ENCODE measurements at places on chromosomes 6 and 20. TPM values are rescaled to one million over a fixed set of nuclear protein-coding genes. Genes with fewer than 3 reads are reported as not detected.
A peak's percentile ranks its signal among the peaks of the same experiment; 100 is the strongest.

DNA sequence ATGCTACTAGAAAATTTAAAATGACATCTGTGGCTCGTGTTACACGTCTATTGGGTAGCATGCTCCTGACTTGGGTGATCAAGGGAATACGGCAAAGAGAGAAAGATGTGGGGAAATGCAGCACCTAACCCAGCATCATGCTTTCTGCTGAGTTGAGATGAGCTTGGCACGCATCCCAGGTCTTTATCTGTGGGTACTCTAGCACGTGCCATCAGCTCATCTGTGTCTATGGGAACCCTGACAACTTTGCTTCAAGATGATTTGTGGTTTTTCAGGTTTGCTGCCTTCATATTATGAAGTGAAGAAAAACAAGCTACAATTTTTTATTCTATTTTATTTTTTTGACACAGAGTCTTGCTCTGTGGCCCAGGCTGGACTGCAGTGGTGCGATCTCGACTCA is 21.0 kb downstream of the RNASET2 start:
- DNase-seq, result no peak

DNA sequence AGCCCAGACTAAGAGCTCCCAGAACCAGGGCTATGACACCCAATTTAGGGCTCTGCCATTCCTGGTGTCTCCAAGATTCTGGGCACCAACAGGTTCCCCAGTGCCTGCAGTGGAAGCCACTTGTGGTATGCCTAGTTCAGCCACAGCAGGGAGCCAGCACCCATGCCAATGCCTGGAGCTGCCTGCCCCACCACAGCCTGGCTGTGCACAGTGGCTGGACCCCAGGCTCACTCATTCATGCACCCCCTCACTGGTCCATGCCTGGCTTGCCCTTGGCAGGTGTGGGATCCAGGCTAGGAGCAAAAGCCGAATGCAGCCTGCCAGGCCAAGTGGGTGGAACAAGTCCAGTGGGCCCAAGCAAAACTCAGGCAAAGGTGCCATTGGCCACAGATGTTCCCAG is 91.9 kb downstream of the MKKS start:
- no peak for DNase-seq

- no peak for DNase-seq
These were observed 54.4 kb downstream of the DTNBP1 start for GRCh38 chr6:15608396-15608795.

- no peak for DNase-seq
These were observed 125.9 kb upstream of the TRAF3IP2 start for GRCh38 chr6:111731456-111732195.

- no peak for DNase-seq
These were observed 83.8 kb downstream of the UST start for GRCh38 chr6:148830614-148831013.

GRCh38 chr6:106214531-106214930 is 111.0 kb downstream of the ATG5 start:
- DNase-seq, result no peak

GRCh38 chr20:58882704-58883089 is 30.2 kb downstream of the GNAS start:
- no peak for DNase-seq

DNA sequence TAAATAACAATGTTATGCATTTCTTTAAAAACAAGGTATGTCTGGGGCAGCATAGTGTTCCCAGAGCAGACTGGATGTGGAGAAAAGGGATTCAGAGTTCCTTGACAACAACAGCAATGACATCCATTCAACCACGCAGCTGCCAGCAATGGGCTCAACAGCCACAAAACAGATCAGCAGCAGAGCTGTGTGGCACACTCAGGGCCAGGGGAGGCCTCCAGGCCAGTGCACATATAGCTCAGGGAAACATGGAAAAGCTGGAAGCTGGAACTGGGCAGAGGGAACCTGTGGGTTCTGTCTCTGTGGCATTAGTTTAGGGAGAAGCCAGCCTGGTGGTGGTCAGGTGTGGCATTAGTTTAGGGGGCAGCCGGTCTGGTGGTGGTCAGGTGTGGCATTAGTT is 148.3 kb downstream of the SMOC2 start:
- DNase-seq, result peak; percentile 14

- DNase-seq, result no peak
These were observed 474 bp downstream of the RBM38 start for GRCh38 chr20:57391439-57392301.

DNA sequence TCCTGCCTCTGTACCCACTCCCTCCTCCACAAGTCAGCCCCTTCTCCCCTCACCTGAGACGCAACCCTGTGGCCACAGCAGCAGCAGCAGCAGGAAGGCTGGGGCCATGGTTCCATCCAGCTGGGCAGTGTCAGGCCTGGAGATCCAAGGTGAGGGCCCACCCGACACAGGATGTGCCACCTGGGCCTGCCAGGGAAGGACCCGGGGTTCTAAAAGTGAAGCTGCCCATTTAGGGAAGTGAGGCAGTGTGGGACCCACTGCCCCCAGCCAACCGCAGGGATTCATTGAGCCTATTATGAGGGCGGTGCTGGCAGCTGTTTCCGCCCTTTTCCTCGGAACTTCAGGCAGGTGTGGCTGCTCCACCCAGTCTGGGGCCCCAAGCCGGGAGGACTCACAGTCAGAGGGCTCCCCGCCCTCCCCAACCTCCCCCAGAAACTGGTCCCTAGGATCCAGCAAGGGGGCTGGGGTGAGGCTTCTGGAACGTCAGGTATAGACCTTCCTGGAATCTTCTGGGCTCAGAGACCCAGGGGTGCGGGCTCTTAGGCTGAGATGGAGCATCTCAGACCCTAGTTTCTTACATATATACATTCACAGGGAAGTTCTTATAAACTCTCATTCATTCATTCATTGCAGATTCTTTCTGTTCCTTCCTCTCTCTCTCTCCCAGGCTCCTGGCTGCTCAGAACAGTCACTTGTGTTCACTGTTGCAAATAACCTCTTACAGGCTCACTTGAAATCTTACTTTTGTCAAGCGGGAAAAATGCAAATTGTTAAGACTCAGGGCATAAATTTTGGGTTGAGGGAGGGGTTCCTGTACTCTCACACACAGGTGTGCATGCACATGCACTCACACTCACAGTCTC is at the start of gene TREML2:
Gene TREML2, minus strand, starts transcription at position 249 of the 863 bp plus-strand sequence. Its CDS starts 141 bp downstream, at position 108.
- no peak for DNase-seq

DNA sequence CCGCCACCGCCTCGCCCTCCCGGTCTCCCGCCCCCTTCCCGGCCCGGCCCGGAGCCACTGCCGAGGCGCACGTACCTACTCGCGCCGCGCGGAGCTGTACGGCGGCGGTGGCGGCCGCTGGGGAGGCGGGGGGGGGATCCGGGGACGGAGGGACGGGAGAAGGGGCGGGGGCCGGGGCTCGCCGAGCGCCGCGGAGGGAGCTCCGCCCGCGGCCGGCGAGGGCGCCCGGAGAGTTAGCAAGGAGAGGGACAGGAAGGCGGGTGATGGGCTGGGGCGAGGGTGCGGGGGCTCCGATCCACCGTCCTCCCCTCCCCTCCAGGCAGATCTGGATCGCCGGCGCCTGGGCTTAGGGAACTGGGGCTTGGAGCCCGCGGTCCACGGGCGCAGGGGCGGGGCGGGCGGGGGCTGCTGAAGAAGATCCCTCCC is 548 bp upstream of the TMEM74B start:
- no peak for DNase-seq

- no peak for DNase-seq
These were observed 59.7 kb downstream of the TFAP2A start for GRCh38 chr6:10355115-10355702.

DNA sequence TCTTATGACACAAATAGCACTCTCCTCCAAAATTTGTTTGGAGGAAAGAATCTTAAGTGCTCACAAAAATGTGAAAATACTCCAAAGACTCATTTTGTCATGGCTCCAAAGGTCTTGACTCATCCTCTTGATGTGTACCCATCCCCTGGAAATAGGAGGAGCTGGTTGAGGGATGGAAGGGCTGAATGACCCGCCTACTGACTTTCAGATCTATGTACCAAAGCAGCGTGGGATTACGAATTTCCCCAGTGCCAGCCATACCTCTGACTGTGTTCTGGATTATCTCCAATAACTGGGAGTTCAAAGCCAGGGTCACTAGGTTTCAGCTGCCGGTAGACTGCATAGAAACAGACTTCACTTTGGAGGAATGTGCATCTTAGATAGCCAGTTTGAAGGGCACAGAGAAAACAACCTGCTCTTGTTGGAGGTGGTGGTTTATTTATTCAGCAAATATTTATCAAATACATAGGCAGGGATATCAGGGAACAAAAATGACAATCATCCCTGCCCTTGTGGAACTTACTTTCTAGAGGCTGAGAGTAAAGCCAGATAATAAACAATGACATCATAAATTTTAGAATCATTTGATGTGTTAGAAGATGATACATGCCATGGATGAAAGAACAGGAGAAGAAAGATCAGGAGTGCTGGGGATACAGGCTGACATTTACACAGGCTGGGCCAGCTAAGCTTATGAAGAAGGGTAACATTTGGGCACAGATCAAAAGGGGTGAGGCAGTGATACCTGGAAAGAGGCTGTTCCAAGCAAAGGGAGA is 246.6 kb downstream of the TBXT start:
- DNase-seq, result no peak

DNA sequence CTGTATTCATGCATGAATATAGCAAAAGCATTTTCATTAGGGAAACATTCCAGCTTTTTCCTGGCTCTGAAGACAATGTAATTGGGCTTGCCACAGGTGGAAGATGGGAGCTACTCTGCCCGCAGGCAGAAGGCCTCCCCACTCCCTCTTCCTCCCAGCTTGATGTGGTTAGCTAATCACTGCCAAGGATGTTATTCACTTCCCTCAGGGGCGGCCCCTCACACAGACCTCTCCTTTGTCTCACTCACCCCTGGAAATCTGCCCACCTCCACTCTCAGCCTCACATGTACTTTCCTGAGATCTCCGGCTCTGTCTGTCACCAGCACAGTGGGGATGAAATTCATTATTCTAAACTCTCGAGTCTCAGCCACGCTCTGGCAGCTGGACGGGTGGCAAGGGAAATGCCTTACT is 100.7 kb downstream of the ANKRD60 start:
- DNase-seq, result peak; percentile 88

- no peak for DNase-seq
These were observed 61.8 kb downstream of the CYB5R4 start for GRCh38 chr6:83921315-83921714.

DNA sequence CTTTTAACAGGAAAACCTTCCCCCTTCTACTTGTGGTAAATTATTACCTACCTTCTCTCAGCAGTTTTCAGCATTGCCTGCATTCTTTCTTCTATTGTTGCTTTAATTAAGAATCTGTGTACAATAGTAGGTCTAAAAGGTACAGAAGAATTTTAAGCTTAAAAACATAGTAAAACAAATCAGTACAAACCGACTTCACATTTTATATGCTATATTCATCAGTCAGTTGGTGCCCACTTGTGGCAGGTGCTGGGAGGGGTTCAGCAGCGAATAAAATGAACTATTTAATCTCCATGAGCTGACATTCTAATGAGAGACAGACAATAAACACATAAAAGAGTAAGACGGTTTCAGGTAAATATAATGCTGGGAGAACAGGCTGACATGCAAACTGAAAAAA is 73.4 kb upstream of the FBXO30 start:
- DNase-seq, result no peak

- DNase-seq, result peak; percentile 38
These were observed 76.8 kb upstream of the DUSP22 start for GRCh38 chr6:215335-216034.

DNA sequence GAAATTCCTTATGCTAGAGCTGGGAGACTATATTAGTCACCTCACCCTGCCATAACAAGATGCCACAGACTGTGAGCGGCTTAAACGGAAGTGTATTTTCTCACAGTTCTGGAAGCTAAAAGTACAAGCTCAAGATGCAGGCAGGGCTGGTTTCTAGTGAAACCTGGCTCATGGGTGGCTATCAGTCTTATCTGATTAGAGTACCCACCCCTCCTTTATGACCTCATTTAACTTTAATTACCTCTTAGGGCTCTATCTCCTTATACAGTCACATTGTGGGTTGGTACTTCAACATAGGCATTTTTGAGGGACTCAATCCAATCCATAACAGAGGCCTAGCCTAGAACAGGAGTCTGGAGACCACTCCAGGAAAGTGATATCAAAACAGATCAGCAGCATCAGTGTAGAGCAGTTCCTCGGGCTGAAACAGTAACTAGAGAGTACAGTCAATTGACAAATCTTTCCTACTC is 2.3 kb upstream of the SNRNP48 start:
- DNase-seq, result no peak

DNA sequence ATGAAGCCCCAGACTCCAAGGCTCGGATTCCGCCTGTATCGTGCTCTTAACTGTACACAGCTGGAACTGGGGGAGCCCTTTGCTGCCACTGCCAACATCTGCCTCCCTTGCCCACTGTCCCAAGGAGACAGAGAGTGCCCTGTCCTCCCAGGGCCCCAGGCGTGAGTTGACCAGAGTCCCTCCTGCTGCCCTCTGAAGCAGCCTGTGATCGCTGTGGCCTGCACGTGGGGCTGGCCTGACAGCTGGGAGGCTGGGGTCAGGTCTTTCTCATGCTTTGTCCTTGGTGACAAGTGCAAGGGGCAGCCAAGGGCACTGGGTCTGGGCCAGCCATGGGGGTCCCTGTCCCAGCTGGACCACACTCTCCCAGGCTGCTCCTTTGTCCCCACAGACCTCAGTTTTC is 44.3 kb downstream of the KIAA1755 start:
- DNase-seq, result no peak

- DNase-seq, result no peak
These were observed 115.2 kb upstream of the NRN1 start for GRCh38 chr6:6121943-6122342.

DNA sequence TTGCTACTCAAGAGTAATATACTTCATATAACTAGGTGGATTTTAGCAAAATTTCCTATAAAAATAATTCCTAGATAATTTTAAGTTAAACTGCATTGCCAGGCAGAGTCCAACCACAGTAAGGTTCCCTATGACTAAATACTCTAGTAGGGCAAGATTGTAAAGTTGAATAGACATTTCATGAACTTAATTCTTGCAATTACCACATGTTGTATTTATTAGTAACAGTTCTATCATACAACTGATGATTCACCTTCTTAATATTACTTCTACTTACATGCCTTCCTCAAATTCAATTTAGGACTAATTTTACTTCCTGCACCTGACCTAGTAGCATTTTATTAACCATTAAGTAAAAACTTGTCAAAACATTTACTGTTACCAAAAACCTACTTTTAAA is 266.7 kb upstream of the THEMIS start:
- no peak for DNase-seq

DNA sequence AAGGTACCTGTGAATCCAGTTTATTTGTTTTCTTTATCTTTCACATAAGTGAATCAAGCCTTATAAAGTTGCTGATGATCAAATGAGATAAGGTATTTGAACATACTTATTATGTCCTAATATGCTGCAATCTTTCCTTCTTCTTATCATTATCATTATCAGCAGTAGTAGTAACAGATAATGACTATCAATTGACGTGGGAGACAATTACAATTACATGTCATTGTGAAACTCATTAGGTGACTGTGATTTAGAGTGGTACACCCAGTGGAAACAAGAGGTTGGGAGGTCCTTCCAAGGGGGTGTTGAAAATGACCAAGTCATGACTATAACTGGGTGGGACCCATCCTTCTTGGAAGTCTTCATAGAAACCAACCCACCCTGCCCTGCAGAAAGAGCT is 2.8 kb downstream of the CLIC5 start:
- DNase-seq, result no peak

- DNase-seq, result no peak
These were observed 6.5 kb upstream of the DST start for GRCh38 chr6:56649053-56649769.

FOXQ1 gene
- total RNA-seq, result 68.6 TPM

OPRL1 gene
- total RNA-seq, result 0.88 TPM

DUSP15 gene
- total RNA-seq, result 1.5 TPM

FAM83B gene
- 127 TPM for total RNA-seq

NOTCH4 gene
- 6.3 TPM for total RNA-seq

FOXS1 gene
- 0.44 TPM for total RNA-seq

NUS1 gene
- 9.9 TPM for total RNA-seq

TTLL9 gene
- total RNA-seq, result not detected

POM121L2 gene
- not detected for total RNA-seq

SIRPB1 gene
- total RNA-seq, result 0.42 TPM
